Glomerular endothelial cell (primary cell): ENCODE measurements at places on chromosomes 5 and 9. TPM values are rescaled to one million over a fixed set of nuclear protein-coding genes. Genes with fewer than 3 reads are reported as not detected.

Gene LECT2
- total RNA-seq: not detected in 2 replicates

Gene HSD17B3
- total RNA-seq: not detected in 2 replicates

DNA sequence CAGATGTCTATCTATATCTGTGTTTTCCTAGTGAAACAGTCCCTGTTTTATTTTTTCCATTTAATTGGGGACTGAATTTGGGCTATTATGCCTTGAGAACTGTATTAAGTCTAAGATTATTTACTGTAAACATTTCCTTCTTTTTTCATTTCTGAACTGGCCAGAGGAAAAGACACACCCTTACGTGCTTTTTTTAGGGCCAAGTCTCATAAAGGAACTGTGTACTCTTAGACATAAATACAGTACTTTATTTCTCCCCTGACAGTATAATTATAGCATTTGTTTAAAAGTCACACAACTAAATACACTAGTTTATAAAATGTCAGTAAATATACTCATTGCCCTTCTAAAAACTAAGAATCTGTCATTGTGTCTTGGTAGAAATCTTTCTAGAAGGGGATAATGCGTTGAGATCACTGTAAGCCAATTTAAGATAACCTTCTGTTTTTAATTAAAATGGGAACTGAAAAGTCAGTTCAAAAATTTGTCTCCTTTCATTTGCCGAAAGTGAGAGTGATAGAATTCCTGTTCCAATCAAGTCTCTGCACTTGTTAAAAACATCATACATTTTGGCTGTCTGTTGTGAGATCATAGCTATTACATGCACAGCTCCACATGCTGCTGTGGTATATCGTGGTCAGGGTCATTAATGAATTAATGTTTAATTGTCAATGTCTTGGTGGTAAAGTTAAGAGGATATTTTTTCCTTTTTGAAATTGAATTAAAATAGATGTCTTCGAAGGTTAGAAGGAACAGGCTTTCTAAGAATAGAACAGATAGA lies 132.1 kb downstream of the FOCAD start:
- no peak for DNase-seq

DNA sequence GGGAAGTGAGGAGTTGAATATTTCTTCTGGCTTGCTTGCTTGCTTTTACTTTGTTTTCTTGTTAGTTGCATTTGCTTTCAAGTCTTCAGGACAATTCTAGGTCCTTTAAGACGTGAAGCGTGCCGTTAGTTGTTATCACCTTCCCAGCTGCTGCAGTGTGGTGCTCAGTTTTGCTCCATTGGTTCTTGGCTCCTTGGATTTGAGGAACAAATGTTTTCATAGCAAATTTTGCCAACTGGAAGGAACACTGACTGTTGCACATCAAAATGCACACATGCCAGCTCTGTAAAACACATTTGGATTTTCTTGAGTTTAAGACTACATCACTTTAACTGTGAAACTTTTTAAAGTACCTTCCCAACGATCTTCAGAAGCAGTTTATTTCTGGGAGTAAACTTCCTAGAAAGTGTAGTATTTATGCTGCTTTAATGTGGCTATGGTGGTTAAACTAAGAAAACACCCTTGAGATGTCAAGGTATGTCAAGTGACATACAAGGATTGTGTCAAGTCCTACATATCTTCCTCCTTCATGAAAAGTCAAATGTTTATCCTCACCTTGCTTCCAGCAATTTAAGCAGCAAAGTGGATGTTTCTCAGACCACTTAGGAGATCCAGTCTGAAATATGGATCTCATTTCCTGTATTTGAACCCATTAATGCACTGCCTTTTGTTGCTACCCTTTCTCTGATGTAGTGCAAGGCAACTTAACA lies 24.9 kb downstream of the MOCS2 start:
- DNase-seq: no peak

DNA sequence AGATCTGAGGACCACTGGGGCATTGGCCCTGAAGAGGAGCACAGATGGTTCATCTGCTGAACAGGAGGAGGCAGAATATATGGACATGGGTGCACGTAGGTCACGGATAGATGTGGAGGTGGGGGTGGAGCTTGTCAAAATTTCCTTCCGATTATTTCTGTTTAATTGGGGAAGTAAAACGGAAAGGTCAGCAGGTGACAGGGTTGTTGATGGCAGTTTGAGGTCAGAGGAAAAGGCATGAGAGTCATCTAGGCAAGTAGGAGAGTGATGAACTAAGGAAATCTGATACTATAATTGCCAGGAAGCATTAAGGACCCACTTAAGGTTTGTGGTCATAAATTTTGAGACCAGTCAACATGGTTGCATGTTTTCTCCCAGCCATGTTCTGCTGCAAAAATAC lies 8.4 kb upstream of the FAM81B start:
- no peak for DNase-seq

DNA sequence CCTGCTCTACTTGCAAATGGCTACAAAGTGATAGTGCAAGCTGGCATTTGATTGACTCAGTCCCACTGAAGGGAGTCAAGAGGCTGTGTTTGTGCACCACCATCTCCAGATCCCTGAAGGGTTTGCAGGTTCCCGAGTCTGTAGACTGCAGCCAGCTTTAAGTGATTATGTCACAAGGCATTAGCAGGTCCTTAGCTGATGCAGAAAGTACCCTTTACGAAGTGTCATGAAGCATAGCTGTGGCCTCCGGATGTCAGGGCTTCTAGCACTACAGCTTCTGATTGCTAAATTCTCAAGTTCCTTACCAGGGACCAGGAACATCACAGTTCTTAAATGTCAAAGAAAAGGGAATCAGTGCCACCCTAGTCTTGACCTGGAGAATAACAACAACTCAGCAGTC lies 311.3 kb upstream of the TRPC7 start:
- no peak for DNase-seq

- DNase-seq: no peak
Observed at GRCh38 chr5:168269937-168270330, 21.5 kb upstream of the WWC1 start.
